ENCODE measurements at places on chromosomes 7 and 10.

GRCh38 chr7:100620239-100620638, 7.9 kb downstream of the MOSPD3 start:
- no peak for DNase-seq

DNA sequence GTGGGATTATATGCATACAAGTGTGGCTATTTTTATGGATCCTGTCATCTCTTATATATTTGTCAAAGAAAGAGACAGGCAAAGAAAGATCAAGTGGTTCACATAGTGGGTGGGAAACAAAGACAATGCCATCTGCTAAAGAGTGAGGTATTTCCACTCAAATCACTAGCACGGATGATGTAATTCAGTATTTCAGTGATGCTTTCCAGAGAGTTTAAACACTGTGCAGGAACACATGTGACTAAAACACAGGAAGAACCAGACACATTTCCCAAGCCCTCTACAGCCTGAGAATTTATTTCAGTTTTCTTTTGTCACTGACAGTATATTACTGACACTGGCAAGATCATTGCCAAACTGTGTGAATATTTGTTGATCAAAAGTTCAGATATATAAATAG, 885.7 kb upstream of the CELF2 start:
- no peak for DNase-seq

GRCh38 chr7:68722044-68722443, 876.2 kb upstream of the AUTS2 start:
- DNase-seq = no peak

- DNase-seq = no peak
These were observed 650.3 kb upstream of the GALNT17 start for GRCh38 chr7:70481570-70482123.

- DNase-seq = no peak
These were observed 199.4 kb downstream of the USP6NL start for GRCh38 chr10:11411926-11412545.

DNA sequence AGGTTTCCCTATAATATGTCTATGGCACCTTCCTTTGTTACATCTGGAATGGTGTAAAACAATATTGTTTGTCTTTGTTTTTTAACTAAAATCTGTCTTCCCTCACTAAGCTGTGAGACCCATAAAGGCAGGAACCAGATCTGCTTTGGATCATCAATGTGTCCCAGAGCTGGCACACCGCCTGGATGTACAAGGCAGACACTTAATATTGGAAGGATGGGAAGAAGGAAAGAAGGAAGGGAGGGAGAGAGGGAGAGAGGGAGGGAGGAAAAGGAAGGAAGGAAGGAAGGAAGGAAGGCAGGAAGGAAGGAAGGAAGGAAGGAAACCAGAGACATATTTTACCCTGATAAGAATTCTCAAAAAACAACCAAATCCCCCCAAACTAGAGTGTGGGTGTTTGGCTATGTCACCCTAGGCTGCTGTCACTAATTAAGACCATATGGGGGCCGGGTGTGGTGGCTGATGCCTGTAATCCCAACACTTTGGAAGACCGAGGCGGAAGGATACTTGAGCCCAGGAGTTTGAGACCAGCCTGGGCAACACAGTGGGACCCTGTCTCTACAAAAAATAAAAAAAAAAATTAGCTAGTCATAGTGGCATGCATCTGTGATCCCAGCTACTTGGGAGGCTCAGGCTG, 59.6 kb downstream of the SH3PXD2A start:
- no peak for DNase-seq

DNA sequence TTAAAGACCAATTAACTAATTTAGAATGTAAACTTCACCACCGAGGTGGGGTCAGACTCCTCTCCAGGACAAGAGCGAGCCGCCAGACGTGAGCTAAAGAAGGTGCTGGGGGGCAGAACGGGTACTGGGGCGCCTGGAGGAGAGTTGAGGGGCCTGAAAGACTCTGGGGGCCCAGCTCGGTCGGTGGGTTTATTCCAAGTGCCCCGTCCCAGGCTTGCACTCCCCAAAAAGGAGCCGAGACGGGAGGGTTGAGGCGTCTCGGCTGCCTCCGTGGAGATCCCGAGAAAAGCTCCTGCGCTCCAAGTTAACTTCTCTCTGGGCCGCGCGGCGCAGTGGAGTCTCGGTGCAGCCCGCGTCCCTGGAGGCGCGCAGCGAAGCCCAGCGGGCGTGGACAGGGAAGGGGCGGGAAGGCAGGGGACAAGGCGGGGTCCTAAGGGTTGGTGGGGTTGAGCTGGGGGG, 553.3 kb downstream of the TFEC start:
- DNase-seq = no peak

GRCh38 chr7:6559896-6560295, 8.6 kb upstream of the GRID2IP start:
- no peak for DNase-seq

DNA sequence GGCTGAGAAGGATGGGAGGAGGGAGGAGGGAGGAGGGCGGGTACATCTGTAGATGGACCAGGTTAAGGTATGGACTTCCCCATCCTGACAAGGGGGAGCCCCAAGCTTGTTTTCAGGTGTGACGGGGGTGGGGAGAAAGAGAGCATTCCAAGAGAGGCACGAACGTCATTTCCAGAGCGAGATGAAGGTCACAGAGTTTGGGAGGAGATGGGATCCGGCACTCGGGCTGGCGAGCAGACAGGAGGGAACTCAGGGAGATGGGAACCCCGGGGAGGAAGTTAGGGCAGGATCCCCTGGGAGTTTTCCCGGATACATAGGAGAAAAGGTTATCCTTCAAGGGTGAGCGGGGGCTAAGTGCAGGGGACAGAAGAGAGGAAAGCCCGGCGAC, 118.8 kb downstream of the CUX1 start:
- no peak for DNase-seq
